ENCODE measurements at places on chromosomes 1 and 21. TPM values are rescaled to one million over a fixed set of nuclear protein-coding genes. Genes with fewer than 3 reads are reported as not detected.

DNA sequence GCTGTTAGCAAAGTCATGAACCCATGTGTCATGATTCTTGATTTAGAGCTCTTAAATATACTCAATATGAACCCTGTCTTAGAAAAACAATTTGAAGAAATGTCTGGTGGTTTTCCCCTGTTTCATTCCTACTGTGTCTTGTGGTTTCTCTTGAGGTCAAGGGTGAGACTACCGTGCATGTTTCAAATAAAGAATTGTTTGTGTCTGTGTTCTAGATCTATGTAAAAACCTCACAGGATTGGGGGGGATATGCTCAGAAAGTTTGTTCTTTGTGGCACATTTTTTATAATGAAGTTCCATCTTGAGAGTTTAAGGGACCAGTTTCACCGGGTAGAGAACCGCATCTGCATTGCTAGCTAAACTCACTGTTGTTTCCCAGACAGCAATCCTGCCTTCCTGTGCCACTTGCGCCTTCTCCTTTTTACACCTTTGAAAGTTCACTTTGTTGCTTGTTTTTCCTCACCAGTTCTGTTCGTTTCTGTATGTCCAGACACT, 30.9 kb upstream of the CACYBP start:
- DNase-seq: no peak

S100A9 gene
- polyA plus RNA-seq: not detected

DNA sequence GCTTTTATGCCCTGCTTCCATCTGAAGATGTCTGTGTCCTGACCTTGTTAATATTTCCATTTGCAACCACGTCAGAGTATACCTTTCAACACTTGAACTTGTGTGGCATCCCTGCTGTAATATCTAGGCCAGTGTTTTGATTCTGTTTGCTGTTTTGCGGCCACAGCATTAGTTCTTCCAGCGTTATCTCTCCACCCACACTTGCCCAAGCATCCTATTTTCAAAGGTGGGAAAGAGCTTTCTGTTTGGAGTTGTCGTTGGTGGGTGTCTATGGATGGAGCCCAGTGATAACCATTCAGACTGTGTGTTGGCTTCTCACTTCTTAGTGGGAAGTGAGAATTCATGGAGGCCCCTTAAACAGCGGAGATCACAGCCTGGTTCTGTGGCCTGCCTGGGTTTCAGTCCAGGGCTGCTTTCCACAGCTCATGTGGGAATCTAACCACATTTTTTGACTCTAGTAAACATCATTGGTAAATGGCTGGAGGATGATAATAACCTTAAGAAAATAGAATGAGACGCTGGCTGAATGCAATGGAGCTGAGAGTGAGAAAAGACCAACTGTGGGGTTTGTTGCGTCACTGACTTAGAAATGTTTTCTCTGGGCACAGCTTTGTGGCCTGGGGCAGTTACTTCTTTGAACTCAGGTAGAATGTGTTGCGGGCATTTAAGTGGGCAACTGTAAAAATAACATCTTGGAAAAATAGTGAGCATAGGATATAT, 7.6 kb downstream of the TENT5C start:
- DNase-seq: no peak

GRCh38 chr1:48726139-48726538, 50.6 kb downstream of the BEND5 start:
- DNase-seq: no peak

DNA sequence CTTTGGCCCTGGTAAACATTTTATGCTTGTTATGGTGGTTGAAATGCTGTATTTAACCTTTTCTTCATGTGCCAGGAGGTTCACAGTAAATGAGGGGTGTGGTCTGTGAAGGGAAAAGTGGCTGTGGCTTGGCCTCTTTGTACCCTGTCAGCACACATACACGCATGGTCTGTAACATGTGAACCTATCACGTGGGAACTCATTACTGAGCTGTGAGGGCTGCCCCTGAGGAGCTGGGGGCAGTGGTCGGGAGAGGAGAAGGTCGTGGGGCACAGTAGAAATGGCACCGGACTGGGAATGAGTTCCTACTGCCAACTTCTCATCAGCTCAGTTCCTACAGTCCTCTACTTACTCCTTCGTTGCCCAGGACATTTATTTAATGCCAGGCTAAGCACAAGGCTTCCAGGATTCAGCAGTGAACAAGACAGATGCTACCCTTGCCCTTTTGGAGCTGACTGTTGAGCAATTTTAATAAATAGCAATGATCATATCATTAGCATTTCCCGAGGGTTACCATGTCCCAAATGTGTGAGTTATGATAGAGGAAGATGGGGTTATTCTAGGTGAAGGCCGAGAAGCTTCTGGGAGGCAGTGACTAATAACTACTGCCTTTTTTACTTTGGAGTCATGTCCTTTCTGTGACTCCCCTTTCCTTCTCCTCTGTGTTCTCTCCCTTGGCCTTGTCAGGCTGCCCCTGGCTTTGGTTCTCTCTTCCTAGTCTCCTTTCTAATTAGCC, 38.8 kb downstream of the DDR2 start:
- DNase-seq: no peak

DNA sequence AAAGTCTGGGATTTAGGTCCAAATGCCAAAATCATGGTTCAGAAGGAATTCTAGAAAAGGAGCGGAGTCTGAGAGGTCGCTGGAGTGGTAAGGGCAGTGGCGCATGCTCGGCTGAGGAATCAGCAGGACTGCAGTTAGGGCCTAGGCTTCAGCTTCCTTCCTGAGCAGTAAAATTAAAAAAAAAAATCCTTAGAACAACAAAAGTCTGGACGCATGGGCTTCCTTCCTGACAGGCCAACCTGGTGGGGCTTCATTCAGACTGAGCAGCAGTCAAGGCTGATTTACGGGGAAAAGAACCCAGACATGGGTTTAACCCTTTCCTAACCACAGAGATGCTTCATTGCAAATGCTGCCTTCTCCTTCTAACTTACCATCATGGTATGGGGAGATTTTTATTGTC, 17.1 kb downstream of the RNF220 start:
- DNase-seq: no peak

DNA sequence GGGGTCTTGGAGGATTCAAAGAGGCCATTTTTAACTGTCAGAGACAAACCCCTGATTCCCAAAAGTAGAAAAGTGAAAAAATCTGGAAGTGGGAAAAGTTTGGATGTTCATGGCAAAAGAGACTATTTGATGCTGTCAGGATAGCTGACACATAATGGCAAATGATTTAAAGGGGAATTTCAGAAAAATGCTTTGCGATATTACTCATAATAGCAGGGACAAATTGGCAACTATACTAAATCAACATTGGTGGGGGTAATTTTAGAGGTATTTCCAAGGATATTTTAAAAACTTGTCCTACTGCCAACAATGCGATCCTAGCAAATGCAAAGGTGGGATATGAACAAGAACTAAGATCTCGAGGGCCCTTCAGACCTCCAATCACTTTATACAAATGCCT, 5.3 kb upstream of the GSTM4 start:
- no peak for DNase-seq

GRCh38 chr1:33302325-33302724, 18.6 kb downstream of the A3GALT2 start:
- no peak for DNase-seq

DNA sequence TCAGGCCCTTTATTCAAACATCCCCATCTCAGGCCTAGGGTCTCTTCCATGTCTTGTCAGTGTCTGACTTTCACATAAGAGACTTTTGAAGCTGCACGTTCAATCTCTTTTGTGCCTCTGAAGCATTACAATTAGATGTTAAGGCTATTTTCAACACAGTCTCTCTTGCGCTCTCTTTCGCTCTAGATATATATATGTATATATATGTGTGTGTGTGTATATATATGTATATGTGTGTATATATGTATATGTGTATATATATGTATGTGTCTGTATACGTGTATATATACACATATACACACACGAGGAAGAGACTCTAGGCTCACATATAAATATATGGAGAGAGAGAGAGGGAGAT, 162.5 kb upstream of the RNPC3 start:
- DNase-seq: no peak

CNIH3 gene
- 5.6 TPM for polyA plus RNA-seq

FMO2 gene
- polyA plus RNA-seq: 2.0 TPM

GRCh38 chr1:214581785-214582184, 21.2 kb upstream of the CENPF start:
- DNase-seq: peak; percentile 36

SH2D1B gene
- polyA plus RNA-seq: not detected

DNA sequence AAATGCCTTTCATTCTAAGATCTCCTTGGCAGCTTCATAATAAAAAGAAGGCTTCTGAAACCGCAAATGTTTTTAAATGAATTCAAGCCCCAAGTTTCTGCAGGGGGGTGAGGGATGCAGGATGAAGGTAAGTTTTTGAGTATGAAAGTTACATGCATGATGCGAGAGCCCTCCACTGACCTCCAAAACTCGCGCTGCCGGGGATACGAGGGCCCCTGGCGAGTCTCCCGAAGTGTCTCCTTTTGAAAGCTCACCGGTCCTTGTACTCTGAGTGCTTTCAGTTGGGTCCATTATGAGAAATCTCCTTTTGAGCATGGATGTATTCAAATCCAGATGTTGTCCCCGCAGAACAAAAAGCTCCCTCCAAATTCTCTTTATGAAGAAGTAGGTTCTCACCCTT, 18.9 kb upstream of the ZC3H12A start:
- no peak for DNase-seq

- DNase-seq: no peak
Measured at GRCh38 chr1:30388386-30388785, 335.0 kb downstream of the MATN1 start.

- DNase-seq: no peak
Measured at GRCh38 chr1:26450908-26451307, 18.8 kb downstream of the DHDDS start.

SPAG17 gene
- 0.07 TPM for polyA plus RNA-seq

- no peak for DNase-seq
Measured at GRCh38 chr1:193368302-193368701, 181.9 kb upstream of the B3GALT2 start.

GRCh38 chr1:92476071-92476631, 10.6 kb downstream of the GFI1 start:
- DNase-seq: no peak

All from AG04450 (cell line).